ENCODE measurements at places on chromosomes 1 and 21.

DNA sequence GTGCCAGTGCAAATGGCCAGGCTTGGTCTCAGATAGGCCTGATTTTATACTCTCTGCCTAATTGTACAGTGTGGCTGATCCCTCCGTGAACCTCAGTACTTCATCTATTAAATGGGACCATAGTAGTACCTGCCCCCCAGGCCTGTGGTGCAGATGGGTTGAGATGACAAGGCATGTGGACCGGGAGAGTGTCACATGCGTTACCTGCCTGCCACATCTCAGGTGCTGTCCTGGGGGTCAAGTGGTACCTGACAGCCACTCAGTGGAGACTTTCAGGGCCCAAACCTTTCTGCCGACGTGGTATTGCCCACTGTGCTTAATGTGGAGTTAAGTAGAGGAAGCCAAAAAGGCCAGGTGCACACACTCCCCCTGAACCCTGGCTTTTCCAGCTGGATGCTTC lies 197.3 kb downstream of the FOXD2 start:
- no peak for DNase-seq

- DNase-seq: no peak
These were observed 101.5 kb upstream of the RUNX3 start for GRCh38 chr1:25031601-25031965.

DNA sequence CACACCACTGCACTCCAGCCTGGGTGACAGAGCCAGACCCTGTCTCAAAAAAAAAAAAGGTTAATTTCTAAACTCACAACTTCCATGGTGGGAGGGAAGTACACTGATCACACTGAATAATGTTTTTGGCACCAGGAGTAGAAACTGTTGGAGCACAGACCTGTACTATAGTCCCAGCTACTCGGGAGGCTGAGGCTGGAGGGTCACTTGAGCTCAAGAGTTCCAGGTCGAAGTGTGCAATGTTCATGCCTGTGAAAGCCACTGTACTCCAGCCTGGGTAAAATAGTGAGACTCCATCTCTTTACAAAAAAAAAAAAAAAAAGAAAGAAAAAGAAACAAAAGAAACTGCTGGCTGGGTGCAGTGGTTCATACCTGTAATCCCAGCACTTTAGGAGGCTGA lies 35.3 kb downstream of the TMEM50B start:
- no peak for DNase-seq

GRCh38 chr1:53501065-53502005 lies 42.1 kb downstream of the DMRTB1 start:
- DNase-seq: no peak

DNA sequence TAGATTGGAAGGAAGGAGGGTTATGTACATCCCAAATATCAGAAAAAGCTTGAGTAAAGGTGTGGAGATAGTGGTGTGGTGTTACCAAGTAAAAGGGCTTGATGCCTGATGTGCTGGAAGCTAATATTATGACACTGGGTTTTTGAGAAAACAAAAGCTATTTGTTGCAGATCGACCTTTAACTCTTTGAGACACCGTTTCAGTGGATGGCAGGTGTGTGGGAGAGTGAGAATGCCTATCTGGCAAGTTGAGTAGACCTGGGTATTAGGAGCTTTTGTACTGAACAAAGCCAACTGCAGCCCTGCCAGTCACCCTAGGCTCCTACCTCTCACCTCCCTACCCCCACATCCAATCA lies 1.4 kb downstream of the MMACHC start:
- no peak for DNase-seq

GRCh38 chr1:68223687-68224086 lies 8.6 kb downstream of the WLS start:
- no peak for DNase-seq

DNA sequence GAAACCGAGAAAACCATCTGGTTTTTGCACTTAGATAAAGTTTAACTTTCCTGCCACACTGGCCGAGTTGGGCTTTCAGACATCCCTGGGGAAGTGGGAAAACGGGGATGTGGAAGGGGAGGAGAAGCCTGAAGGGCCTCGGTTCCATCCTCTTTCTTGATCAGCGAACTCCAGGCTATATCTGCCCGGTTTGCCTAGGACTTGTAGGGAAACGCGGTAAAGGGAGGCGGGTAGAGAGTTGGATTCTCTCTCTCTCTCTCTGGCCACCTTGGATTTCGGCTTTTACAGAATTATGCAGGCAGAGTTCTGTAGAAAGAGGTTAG lies 4.6 kb upstream of the LHX8 start:
- DNase-seq: no peak

DNA sequence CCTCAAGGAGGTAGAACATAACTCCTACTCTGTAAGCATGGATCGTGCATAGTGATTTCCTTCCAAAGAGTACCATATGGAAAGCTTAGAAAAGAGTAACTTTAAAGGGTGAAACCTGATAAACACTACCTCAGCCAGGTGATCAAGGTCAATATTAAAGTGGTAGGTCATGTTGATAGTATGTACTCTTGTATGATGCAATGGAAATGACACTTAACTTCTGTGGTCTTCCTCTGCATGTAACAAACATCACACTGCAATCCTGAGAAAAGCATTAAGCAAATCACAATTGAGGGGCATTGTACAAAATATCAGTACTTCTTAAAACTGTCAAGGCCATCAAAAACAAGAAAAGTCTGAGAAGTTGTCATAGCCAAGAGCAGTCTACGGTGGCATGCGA lies 83.8 kb downstream of the LEPR start:
- DNase-seq: no peak

GRCh38 chr1:115089420-115090185 lies at the start of gene TSPAN2:
Gene TSPAN2, minus strand, starts transcription at chr1:115089503. Its CDS starts 71 bp downstream, at chr1:115089432.
- peak; percentile 46 for DNase-seq

DNA sequence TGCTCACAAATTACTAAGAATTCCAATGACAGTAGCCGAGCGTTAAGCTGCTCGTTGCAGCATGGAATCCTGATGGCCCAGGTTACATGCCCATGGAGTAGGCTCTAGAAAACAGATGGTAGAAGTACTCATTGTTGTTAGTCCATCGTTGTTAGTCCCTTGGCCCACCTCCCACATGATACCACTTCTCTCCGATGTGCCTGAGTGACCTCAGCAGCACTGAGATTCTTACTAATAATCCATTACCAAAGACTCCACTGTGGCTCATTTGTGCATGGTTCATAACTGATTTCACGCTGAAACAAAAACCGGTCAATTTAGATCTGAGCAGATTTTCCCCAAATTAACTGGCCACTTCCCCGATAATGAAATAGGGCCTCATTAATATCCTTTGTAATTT lies 772.3 kb upstream of the CXADR start:
- DNase-seq: no peak

GRCh38 chr1:171438441-171438840 lies 46.9 kb upstream of the PRRC2C start:
- no peak for DNase-seq

DNA sequence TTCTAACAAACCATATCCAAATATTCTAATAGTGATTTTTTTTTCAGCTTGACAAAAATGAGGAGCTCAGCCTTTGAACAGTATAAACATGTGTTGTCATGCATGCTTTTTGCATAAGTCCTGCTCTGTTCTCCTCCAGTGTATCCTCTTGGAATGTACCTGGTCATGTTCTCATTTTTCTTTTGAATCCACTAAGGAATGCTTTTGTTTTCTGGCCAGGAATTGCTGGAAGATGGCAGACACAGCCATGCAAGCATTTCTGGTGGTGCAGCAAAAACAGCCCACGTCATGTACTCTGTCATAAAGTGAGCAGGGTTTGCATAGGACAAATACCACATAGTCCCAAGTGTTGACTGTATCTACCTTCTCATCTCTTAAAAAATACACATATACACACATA lies 11.5 kb upstream of the PLD5 start:
- DNase-seq: no peak

- DNase-seq: no peak
These were observed 21.4 kb downstream of the WNT4 start for GRCh38 chr1:22121421-22121911.

DNA sequence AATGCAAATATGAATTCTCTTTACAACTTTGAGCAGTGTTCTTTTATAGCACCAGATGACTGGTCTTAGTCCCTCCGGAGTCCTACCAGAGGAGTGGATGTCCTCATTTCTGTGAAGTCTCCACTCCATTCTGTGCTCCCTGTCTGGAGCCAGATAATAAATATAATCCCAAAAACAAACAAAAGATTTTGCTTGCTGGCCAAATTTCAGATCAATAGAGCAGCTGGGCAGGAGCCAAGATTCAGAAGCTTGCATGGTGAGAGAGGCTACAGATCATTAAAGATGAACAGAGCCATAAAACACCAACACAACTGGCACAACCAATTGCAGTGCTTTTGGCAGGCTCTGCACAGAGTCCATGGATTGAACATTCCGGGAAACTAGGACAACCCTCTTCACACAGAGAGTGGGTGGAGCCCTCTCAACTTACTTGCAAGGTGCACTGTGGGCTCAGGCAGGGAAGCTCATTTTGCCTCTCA lies 231.5 kb upstream of the SNX7 start:
- no peak for DNase-seq

GRCh38 chr1:58763214-58763613 lies 20.6 kb downstream of the JUN start:
- no peak for DNase-seq

GRCh38 chr1:233189526-233189925 lies 106.0 kb downstream of the PCNX2 start:
- DNase-seq: no peak

DNA sequence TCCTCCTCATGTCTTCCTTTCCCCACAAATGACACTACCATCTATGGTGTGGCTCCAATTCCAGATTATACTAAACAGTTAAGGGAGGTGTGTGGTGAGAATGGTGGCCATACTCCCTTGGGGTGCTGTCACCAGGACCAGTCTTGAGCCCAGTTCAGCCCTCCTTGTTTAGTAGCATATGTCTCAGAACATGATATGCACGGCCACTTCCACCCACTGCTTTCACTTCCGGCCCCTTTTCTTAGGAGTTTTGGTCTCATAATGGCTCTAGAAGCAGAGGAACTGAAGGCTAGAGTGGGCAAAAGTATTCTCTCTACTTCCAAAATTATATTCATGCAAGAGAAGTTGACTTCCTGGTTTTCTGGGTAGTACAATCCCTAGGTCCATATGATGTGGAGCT lies 45.3 kb upstream of the CACNA1E start:
- DNase-seq: no peak

GRCh38 chr1:18673976-18674375 lies 43.3 kb downstream of the PAX7 start:
- no peak for DNase-seq

GRCh38 chr1:55957276-55957675 lies 622.1 kb downstream of the PLPP3 start:
- DNase-seq: no peak

GRCh38 chr1:85406887-85407533 lies 57.9 kb downstream of the DDAH1 start:
- no peak for DNase-seq

DNA sequence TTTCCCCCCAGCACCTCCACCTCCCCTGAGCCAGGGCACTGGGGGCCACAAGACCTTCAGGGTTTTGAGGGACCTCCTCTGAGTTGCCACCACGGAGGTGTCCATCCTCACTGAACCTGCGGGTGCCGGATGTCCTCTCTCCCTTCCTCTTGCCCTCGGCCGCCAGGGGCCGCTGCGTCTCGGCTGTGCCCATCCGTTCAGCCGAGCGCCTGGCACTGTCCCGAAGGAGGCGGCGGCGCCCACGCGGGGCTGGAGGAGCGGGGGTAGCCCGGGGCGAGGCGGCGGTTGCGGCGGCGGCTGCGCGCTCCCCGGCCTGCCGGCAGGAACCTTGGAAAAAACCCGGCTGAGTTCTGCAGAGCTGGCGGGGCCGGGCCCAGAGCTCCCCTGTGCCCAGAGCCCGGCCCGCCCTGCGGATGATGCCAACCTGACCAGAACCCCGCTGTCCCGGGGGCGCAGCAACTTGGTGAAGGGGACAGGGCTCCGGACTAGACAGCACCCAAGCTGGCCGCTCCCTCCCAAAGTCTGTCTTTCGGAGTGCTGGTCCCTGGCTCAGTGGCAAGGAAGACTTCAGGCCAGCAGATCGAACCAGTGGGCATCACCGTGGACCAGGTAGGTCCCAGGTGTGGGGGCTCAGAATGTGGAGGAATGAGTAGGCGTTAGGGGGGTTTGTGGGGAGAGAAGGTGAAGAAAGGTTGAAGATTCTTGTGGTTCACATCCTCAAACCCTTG lies 3.7 kb upstream of the PPM1J start:
- DNase-seq: peak; percentile 68

DNA sequence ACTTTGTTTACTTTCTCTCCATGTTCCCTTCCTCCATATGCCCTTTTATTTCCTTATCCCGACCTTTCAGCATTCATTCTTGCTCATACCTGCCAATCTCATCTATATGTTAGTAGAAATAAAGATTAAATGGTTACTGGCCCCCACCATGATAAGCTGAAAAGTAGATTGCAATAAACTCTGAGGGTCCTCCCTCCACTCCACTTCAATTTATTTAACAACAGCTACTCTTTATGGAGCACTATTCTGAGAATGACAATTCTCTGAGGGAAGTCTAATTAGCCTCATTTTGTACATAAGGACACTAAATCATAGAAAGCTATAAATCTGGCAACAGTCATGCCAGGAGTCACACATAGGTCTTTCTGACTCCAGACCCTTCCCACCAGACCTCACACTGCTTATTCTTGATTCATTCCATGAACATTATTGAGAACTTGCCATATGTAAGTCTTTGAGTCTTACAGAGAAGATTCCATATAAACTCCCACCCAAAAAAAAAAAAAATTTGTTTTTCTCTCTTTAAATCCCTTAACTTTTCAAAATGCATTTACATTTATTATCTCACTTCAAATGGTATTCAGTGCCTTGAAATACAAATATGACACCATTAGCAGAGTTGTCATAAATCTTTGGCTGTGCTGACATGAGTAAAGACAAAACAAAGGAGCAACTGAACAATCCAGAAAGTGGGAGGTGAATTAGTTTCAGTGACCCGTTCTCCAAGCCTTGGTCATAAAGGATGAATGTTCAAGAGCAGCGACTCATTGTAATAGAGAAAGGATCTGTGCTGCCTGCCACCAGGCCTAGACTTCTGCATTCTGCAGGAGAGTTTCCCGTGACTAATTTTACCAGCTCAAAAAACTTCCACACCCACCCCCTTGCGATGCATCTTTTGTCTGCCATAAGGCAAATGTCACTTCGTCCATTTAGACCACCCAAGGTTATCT lies 28.5 kb downstream of the PALMD start:
- DNase-seq: no peak

DNA sequence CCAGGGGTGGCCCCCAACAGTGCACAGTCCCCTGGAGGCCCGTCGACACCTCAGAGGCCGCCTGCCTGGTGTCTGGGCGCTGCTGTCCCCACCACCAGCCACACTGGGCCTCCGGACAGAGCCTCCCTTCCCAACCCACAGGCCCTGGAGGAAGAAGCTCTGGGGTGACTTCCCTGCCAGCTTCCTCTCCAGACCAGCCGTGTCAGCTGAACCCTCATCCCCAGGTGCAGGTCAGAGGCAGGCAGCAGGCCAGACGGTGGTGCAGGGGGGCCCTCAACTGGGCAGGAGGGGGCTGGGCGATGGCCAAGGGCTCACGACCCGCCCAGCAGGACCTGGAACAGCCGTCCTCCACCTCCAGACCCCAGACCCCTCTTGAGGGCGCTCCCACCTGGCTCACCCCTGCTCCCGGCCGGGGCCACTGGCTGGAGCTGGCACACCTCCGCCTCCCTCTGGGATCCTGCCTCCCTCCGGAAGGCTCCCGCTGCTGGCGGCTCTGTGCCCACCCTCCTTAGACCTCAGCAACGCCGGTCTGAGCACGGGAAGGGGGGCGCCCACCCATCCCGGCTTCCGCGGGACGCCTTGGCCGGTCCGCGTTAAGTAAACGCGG lies 520 bp downstream of the TNFRSF18 start:
- no peak for DNase-seq

All from activated T-helper 9 cell treated with anti-CD3 and anti-CD28 coated beads, Interleukin-2, amount 50 U/mL, for 16 hours (primary cell).